ENCODE measurements at places on chromosomes 12 and 14.

DNA sequence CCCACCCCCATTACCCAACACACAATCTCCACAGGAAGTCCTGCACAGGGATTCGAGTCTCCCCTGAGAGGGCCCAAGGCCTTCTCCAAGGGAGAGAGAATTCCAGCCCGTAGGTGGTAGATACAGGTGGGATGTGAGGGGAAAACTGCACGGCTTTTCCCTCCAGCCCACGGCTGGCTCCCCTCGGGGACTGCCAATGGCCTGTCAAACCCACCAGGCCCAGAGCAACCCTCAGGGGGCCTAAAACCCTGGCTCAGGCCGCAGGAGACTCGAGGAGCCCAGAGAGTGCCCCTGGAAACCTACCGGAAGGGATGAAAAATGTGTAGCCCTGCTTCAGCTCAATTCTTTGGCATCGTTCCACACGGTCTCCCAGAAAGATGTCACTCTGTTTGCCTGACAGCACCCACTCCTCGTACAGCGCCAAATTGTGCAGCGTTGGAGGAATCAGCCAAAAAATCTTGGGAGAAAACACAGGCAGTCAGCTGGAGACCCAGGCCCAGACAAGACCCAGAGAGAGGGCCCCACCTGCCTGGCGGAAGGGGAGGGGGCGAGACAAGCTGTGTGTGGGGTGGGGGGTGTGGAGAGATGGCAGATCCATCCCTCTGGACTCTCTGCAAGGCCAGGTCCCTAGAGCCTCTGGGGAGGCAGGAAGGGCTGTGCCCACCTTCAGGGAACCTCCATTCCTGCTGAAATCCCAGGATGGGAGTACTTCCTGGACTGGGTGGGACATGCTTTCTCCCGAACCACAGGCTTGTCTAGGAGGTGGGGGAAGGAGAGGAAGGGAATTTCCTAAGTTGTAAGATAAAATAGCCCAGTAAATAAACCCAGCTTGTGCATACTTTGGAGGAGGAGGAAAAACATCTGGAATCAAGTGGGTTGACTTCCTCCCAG, 48.1 kb downstream of the KDM2B start:
- peak; percentile 45 for DNase-seq

DNA sequence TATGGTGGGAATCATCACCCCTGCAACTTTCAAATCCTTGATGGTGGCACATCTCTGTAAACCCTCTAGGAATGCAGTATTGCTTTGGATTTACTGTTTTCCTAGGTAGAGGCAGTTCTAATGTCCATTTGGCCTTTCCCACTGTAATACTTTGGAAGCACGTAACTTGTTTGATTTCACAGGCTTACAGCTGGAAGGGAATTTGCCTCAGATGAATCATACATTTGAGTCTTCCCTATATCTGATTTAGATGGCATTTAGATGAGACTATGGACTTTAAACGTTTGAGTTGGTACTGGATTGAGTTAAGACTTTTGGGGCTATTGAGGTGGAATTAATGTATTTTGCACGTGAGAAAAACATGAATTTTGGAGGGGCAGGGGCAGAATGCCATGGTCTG, 35.9 kb downstream of the DAAM1 start:
- DNase-seq = no peak

GRCh38 chr12:50351120-50352043, 45.0 kb downstream of the FAM186A start:
- DNase-seq = no peak

DNA sequence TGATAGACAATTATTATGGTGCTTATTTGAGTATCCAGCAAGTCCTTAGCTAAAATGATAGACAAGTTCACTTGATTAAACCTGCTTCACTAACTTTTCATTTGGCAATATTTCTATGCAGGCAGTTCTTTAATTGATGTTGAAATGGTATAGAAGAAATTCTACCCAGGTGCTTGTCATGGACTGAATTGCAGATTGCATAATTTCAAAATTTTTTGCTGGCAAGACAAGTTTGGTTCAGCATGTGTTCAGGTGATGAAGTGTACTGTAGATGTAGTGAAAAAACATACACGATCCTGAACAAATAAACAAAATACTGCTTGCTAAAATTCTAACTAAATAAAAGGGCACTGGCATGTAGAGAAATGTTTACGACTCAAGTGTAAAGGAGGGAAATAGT, 189.0 kb downstream of the FOXA1 start:
- DNase-seq = no peak

DNA sequence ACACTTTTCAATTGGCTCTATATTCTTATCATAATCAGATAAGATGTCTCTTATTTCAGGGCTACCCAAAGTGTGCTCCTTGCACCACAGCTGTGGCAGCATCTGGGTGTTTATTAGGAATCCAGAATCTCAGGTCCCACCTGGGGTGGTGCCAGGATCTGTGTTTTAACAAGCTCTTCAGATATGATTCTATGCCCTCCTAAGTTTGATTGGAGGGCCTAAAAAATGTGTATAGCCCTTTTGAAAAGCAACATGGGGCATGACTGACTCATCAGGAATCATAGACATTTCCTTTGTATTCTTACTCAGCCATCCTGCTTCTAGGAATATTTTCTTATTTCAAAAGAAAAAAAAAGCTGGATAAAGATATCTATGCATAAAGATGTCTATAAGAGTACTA, 103.1 kb downstream of the HELB start:
- DNase-seq = peak; percentile 44

GRCh38 chr12:45329702-45330101, 113.8 kb downstream of the ANO6 start:
- no peak for DNase-seq

GRCh38 chr14:69625299-69626131, 14.1 kb downstream of the SUSD6 start:
- DNase-seq = peak; percentile 24
